Hematopoietic multipotent progenitor cell treated with erythropoietin and hydrocortisone succinate and interleukin-3 and kit ligand, for 17 days (in vitro differentiated cells): ENCODE measurements at places on chromosomes 6 and 20.

DNA sequence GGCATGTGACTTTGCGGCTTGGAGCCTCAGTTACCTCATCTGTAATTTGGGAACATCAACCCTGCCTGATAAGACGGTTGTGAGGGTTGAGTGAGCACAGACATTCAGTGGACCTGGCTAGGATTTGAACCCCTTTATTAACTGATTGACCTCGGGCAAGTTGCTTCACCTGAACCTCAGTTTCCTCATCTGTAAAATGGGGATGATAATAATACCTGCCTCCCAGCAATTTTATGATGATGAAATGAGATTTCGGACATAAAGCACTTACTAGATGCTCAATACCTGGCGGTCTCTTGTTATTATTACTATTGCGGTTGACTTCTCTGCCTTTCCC lies 51.5 kb downstream of the CEBPB start:
- DNase-seq, result no peak

DNA sequence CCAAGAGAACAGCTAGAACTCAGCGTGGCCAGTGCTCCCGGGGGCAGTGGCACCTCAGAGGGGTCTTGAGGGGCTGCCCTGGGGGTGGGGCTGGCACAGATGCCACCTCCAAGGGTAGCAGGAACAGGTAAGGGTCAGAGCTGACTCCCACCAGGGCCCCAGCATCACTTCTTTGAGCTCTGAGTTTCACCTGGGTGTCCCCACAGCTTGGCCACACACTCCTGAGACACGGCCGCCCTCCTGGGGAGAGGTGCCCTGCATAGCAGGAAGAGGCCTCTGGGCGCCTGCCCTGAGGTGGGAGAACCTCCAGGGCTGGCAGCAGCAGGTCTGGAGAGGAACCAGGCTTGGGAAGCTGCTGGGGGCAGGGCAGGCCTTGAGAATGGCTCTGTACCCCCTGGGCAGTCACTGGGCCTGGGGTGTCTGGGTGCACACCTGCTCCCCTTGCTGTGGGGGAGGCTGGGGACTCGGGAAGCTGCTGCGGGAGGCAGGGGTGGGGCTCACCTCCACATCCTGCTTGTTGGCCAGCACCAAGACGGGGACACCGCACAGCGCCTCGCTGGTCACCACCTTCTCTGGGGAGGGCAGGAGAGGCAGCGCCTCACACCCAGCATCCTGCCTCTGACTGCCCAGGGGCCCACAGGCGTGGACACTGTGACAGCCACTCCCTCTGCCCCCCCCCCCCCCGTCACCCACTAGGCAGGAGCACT lies 5.0 kb downstream of the TNFRSF6B start:
- no peak for DNase-seq

- no peak for DNase-seq
Observed at GRCh38 chr6:39610221-39610620, 115.0 kb downstream of the KIF6 start.

- DNase-seq, result no peak
Observed at GRCh38 chr6:144217264-144217663, 66.9 kb downstream of the STX11 start.

DNA sequence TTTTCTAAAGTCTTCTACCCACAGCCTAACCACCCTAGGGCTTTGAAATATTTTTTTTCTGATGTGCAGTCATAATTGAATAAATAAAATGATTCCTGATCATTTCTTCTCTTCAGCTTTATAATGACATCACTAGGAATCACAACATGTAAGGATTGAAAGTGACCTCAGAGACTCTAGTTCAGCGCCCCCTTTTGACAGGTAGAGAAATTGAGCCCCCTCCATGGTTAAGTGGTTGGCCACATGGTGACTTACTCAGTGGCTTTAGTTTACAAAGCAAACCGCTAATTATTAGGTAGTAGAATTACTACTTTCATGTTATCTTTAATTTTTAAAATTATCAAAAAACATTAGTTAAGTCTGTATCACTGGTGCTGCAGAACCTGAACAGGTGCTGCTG lies 13.3 kb upstream of the SLC2A12 start:
- peak; percentile 36 for DNase-seq

GRCh38 chr6:1724616-1725015 lies 114.9 kb downstream of the FOXC1 start:
- no peak for DNase-seq

GRCh38 chr6:17851720-17852161 lies 135.7 kb downstream of the KIF13A start:
- DNase-seq, result no peak
